ENCODE measurements at places on chromosomes 13 and 19.

GRCh38 chr13:113114511-113115362, 7.9 kb upstream of the F10 start:
- peak; percentile 14 for DNase-seq

DNA sequence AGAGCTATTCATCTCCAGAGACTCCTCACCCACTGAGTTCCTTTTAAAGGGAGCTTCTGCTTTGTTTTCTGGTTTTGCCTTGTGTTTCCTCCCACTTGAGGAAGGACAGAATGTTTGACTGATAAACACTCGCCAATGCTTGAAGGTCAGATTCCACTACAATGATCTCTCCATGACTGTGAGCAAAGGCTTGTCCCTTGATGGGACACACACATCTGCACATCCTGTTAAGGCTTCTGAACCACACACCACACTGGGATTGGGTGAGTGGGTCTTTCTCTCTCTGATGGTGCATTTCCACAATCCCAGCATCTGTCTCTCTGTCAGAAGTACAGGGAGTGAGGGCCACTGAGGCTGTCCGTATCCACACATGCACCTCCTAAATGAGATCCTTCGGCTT, 245.3 kb downstream of the IRS2 start:
- no peak for DNase-seq

DNA sequence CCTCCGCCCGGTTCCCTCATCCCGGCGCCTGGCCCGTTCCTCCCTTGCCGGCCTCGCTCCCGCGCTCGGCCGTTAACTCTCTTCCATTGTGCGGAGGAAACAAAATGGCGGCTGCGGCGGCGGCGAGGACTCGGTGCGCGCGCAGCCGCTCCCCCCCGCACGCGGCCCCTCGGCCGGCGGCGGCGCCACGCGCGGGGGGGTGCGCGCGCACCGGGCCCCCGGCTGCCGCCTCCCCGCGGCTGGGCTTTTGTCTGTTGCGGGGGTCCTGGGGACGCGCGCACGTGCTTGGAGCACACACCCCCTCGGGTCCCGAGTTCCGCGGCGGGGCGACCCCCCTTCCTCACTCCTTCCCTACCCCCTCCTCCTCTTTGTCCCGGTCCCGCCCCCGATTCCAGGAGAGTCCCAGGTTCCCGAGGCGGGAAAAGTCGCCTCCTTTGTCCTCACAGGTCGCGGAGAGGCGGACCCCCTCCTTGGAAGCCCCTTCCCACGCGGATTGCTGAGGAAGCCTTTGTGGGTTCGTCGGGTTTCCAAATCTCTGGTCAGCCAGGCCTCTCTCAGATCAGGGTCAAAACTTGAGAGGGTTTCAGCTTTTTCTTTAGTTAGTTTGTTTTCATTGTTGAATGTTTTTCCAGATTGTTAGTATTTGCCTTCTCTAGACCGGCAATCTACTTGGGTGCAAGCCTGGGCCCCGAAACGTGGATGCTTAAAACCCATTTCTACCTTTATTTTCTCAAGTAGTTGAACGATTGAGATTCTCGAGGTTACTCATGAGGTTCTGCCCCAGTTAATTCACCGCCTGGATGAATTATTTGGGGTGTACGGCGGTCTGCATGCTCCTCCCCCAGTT, 687 bp downstream of the ILF3 start:
- peak; percentile 95 for DNase-seq

- no peak for DNase-seq
These were observed 51.4 kb downstream of the VWA8 start for GRCh38 chr13:41909506-41909905.

- no peak for DNase-seq
These were observed 7.2 kb downstream of the ERFL start for GRCh38 chr19:41920882-41921576.

DNA sequence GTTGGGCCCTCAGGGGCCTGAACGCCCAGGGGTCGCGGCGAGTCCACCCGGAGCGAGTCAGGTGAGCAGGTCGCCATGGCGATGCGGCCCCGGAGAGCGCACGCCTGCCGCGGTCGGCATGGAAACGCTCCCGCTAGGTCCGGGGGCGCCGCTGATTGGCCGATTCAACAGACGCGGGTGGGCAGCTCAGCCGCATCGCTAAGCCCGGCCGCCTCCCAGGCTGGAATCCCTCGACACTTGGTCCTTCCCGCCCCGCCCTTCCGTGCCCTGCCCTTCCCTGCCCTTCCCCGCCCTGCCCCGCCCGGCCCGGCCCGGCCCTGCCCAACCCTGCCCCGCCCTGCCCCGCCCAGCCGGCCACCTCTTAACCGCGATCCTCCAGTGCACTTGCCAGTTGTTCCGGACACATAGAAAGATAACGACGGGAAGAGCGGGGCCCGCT, at the start of gene CCNA1:
TSS of gene CCNA1 (plus strand) at position 390 of the 439 bp plus-strand sequence. CDS start 562 bp downstream, outside the sequence.
- DNase-seq: peak; percentile 83

- DNase-seq: peak; percentile 77
These were observed 109.3 kb downstream of the ABCC4 start for GRCh38 chr13:95191821-95192563.

DNA sequence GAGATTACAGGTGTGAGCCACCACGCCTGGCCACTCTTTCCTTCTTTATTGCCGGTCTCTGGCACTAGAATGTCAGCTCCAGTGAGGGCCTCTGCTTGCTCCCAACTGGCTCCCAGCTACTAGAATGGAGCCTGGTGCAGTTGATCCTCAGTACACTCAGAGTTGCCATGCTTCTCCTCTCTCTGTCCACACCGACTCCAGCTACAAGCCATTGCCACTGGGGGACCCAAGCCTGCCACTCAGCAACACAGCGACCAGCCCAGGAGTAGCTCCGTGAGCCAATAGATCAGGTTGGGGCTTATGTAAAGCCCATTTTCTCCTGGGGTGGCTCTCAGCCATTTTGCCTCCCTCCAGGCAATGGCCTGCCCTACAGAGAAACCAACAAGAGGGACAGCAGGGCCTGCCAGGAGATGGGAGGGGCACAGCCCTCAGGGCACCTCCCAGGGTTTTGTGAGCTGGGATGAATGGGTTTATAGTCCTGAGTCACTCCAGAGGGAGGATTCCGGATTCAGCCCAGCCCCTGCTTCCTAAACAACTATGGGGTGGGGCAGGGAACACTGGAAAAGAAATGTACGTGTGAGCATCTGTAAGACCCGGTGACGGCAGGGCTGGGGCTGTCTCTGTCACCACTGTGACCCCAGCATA, 36.5 kb downstream of the OPA3 start:
- no peak for DNase-seq

DNA sequence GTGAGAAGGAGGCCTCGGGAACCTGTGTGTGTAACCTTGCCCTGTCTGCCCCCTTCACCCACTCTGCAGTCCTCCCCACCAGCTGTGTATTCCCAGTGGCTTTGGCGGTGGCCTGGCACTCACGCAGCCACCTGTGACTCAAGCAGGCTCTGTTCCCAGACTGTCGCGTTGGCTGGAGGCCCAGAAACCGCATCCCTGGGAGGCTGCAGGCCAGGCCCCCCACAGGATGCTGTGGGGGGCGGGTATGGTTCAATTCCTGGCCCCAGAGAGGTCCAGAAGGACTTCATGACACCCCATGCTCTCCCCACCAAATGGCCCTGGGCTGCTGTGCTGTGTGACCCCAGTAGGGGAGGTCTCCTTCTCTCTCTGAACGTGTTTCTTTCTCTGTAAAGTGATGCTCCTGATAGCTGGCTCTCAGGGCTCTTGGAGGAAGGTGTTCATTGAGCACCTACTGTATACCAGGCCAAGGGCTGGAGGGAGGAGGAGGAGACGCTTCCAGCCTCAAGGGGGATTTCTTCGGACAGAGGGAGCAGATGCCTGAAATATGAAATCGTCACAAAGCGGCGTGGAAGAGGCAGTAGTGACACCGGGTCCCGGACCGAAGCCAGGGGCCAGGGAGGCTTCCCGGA, 1.9 kb upstream of the LINGO3 start:
- peak; percentile 79 for DNase-seq

- DNase-seq: no peak
These were observed 17.7 kb upstream of the CSNK1G2 start for GRCh38 chr19:1923319-1923718.

DNA sequence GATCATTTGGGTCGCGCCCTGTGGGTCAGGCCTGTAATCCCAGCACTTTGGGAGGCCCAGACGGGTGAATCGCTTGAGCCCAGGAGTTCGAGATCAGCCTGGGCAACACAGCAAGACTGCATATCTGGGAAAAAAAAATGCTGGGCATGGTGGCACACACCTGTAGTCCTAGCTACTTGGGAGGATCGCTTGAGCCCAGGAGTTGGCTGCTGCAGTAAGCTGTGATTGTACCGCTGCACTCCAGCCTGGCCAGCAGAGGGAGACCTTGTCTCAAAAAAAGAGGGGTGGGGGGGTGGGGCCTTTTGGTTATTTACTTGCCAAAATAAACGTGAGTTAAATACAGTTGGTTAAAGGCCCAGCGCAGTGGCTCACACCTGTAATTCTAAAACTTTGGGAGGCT, 9.8 kb upstream of the ZNF544 start:
- DNase-seq: peak; percentile 41

DNA sequence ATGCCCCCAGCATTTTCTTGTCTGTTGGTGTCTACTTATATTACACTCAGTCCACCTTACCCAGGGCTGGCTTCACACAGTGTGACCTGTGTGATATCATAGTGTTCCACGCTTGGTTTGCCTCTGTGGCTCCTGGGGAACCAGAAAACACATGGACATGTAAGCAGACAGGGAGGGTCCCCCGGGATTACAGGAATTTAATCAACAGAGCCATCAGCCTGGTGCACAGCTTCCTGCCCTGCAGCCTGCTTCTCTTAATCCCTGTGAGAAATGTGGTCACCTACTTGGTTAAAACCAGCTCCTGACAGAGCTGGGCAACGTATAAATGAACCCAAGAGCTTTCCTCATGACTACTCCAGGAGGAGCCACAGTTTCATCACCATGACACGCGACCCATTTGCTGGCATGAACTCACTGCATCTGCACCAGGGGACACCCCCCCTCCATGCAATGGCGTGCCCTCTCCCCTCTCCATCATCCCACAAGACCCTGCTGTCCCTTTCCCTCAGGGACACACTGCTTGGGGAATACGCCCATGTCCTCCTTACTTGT, 152.1 kb downstream of the UQCRFS1 start:
- DNase-seq: no peak

DNA sequence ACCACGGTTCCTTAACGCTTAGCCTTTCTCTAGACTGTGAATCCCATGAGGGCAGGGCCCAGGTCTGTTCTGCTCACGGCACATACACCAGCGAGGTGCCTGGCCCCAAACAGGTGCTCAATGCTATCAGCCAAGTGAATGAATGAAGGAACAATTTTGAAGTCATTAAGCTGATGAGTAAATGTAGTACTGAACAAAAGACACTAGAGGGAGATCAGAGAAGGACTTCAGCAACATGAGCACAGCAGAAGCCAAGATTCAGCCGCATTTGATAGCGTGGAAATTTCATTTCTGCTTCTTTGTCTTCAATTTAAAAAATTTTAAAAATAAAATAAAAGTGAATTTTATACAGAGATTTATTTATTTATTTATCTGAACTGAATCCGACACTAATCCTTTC, 20.1 kb upstream of the MYO16 start:
- DNase-seq: peak; percentile 33

DNA sequence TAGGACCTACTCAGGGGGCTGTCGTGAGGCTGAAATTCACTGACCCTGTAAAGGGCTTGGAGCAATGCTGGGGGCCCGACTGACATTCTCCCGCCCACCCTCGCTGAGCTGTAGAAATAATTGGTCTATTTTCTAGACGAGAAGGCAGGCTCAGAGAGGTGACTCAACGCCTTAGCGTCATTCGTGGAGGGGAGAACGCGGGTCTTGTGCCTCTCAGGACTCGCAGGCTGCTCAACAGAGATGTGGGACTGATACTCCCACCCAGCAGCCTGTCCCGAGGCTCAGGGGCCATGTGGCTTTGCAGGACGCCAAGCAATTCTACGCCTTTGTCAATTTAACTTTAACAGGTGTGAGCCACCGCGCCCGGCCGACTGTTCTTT, 23.6 kb upstream of the ASPDH start:
- no peak for DNase-seq

- no peak for DNase-seq
These were observed 18.1 kb downstream of the SLC7A1 start for GRCh38 chr13:29577136-29578051.

- no peak for DNase-seq
These were observed 13.1 kb upstream of the HIF3A start for GRCh38 chr19:46283771-46284170.

DNA sequence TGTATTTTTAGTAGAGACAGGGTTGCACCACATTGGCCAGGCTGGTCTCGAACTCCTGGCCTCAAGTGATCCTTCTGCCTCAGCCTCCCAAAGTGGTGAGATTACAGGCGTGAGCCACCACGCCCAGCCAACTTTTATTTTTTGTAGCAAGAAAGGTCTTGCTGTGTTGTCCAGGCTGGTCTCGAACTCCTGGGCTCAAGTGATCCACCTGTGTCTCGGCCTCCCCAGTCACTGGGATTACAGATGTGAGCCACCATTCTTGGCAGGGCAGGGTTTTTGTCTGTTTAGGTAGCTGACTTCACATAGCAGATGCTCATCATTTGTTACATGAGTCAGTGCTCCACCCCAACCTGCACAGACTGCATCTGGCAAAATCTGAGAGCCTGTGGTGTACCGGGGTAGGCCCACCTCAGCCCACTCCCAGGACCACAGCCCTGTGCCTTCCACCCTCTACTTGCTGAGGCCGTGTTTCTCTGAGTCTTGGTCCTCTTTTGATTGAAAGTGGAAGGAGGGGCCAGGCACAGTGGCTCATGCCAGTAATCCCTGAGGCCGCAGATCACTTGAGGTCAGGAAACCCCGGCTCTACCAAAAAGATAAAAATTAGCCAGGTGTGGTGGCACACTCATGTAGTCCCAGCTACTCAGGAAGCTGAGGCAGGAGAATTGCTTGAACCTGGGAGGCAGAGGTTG, 4.2 kb upstream of the TNPO2 start:
- no peak for DNase-seq

- no peak for DNase-seq
These were observed 73.9 kb downstream of the WTIP start for GRCh38 chr19:34555447-34555846.

DNA sequence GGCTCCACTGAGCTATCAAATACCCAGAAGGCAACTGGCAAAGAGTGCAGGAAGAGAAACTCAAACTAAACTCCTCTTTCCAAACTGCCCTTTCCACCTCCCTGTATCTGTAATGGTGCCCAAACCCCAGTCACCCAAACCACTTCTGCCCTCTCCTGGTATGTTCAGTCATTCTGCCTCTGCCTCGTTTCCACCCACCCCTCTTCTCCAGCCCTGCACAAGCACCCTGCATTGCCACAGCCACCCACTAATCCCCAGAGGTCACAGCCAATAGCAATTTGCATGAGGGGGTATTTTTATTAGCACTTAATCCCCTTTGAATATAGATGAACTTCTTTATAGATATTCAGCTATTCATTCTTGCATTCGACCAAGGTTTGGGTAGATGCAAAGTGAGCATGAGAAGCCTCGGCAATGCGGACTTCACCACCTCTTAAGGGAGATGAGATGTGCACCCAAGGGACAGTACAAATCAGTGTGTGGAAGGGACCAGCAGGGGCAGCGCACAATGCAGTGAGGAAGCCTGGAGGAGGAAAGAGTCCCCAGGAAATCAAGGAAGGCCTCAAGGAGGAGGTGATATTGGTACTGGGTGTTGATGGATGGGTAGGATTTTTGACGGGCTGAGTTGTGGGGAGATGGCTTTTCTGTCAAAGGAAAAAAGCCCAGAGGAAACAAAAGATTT, 12.4 kb downstream of the TMEM272 start:
- DNase-seq: peak; percentile 39

- DNase-seq: no peak
These were observed 5.6 kb downstream of the PPP1R15A start for GRCh38 chr19:48877855-48878195.
